ENCODE measurements at places on chromosomes 7 and 10. TPM values are rescaled to one million over a fixed set of nuclear protein-coding genes. Genes with fewer than 3 reads are reported as not detected.

- no peak for DNase-seq
- H3K4me1 ChIP-seq = peaks cover 2% of the 10 kb centered on the region
- no peak overlapping the region for H3K4me3 ChIP-seq
- no peak overlapping the region for H3K27ac ChIP-seq
- H3K36me3 ChIP-seq = peaks cover 21% of the 10 kb centered on the region
Observed at GRCh38 chr7:42926204-42926603, 5.8 kb downstream of the PSMA2 start.

- no peak overlapping the region for H3K4me3 ChIP-seq
- no peaks in the 10 kb centered on the region for H3K27me3 ChIP-seq
- H3K36me3 ChIP-seq = no peaks in the 10 kb centered on the region
- H3K27ac ChIP-seq = no peak overlapping the region
Observed at GRCh38 chr7:29309041-29309854, 114.7 kb downstream of the CHN2 start.

GRCh38 chr7:12583922-12584321, 13.4 kb downstream of the SCIN start:
- no peak overlapping the region for H3K4me3 ChIP-seq
- no peak overlapping the region for H3K27ac ChIP-seq
- no peak for DNase-seq
- H3K36me3 ChIP-seq = no peaks in the 10 kb centered on the region
- H3K27me3 ChIP-seq = peaks cover under 1% of the 10 kb centered on the region
- H3K4me1 ChIP-seq = no peaks in the 10 kb centered on the region

GRCh38 chr10:131546086-131546810, 234.7 kb upstream of the TCERG1L start:
- H3K27ac ChIP-seq = no peak overlapping the region
- no peaks in the 10 kb centered on the region for H3K36me3 ChIP-seq
- DNase-seq = no peak
- H3K27me3 ChIP-seq = no peaks in the 10 kb centered on the region
- no peaks in the 10 kb centered on the region for H3K4me1 ChIP-seq

DNA sequence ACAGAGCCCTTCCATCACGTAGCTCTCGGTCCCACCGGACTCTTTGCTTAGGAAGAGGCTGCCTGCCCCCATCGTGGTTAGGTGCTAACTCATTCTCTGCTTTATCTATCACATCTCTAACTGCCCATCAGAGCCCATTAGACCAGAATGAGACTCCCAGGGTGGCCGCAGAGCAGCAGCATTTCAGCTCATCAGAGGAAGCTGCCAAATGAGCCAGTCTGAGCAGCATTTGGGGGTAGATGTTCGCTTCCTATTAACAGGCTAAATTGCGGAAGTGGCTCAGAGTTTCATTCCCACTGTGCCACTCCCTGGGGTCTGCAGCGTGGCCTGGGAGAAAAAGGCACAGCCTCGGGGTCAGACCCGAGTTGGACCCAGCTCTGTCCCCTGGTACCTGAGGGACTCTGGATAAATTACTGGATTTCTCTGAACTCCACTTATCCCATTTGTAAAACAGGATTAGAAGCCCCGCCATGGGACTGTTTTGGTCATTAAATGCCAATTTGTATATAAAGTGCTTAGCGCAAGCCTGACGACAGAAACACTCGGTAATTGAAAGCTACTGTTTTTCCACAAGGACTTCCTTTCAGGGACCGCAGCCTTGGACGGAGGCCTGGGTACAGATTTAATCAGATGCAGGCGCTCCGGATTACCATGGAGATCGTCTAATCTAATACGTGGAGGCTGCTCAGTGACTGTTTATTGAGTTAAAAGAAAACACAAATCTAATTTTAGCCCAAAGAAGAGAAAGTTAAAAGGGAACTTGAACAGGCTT, 73.8 kb upstream of the PRLHR start:
- H3K27me3 ChIP-seq = peaks cover 3% of the 10 kb centered on the region
- peaks cover 4% of the 10 kb centered on the region for H3K4me1 ChIP-seq
- DNase-seq = peak; percentile 52
- H3K36me3 ChIP-seq = peaks cover 4% of the 10 kb centered on the region
- no peak overlapping the region for H3K4me3 ChIP-seq

DNA sequence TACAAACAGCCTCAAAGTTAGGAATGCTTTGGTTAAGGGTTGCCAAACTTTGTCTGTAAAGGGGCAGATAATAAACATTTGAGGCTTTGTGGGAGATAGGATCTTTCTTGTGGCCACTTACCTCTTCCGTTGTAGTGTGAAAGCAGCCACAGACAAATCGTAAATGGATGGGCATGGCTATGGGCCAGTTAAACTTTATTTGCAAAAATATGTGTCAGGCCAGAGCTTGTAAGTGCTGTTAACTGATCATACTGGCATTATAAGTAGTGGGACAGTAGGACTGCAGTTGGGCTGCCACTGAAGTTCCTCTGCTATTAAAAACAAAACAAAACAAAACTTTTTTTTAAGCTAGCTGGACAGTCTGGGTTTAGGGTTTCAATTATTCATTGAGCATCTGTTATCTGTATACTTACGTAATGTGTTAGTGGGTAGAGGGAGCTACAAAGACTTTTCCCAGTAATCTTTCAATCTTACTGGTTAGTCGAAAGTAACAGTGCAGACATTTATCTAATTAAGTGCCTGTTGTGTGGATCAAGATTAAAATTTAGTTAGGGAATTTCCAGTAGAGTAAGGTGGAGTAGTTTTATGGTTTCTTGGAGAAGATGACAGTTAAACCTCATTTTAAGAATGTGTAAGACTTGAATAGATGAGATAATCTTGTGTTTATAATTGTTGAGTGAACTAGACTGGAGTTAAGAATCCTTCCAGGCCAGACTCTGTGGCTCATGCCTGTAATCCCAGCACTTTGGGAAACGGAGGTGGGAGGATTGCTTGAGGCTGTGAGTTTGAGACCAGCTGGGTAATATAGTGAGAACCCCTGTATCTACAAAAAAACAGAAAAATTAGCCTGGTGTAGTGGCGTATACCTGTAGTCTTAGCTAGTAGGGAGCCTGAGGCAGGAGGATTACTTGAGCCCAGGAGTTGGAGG, 100.1 kb downstream of the BTRC start:
- no peak overlapping the region for H3K4me3 ChIP-seq
- no peak overlapping the region for H3K27ac ChIP-seq
- H3K27me3 ChIP-seq = no peaks in the 10 kb centered on the region
- no peaks in the 10 kb centered on the region for H3K36me3 ChIP-seq

GRCh38 chr10:132549371-132549770, 11.8 kb downstream of the INPP5A start:
- H3K27me3 ChIP-seq = no peaks in the 10 kb centered on the region
- no peaks in the 10 kb centered on the region for H3K36me3 ChIP-seq
- no peak overlapping the region for H3K4me3 ChIP-seq
- DNase-seq = no peak
- no peak overlapping the region for H3K27ac ChIP-seq

DNA sequence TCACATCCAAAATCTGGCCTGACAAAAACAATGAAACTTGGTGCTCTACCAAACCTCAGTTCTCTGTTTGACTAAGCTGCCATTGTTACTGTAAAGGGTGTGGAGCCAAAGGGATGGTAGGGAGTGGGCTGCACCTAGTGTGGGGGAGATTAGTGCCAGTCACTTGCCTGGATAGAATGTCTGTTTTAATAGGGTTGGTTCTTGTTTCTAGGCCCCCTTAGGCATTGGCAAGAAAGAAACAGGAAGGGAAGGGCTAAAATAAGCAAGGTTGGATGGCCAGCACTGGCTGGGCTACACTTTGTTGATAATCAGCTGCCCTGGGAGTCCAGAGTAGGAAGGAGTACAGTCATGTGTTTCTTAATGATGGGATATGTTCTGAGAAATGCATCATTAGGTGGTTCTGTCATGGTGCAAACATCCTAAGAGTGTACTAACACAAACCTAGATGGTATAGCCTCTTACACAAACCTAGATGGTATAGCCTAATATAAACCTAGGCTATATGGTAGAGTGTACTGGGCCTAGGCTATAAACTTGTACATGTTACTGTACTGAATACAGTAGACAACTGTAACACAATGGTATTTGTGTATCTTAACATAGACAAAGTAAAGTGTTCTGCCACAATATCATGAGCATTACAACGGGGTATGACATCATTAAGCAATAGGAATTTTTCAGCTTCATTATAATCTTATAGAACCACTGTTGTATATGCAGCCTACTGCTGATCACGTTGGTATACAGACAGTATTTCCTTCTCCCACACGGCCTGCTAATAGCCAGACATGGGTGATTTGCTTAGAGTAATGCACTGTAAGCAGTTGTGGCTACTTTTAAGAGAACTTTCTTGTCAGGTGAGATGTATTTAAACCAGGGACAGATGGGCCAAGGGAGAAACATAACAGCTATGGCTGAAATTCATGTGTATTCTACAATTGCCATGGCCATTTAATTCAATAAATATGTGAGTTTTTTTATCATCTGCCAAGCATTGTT, 15.4 kb downstream of the BBIP1 start:
- H3K4me3 ChIP-seq = no peak overlapping the region
- DNase-seq = peak; percentile 26
- no peak overlapping the region for H3K27ac ChIP-seq
- H3K4me1 ChIP-seq = peaks cover 6% of the 10 kb centered on the region

- DNase-seq = peak; percentile 13
- H3K4me3 ChIP-seq = no peak overlapping the region
- no peaks in the 10 kb centered on the region for H3K4me1 ChIP-seq
- no peaks in the 10 kb centered on the region for H3K27me3 ChIP-seq
- H3K36me3 ChIP-seq = no peaks in the 10 kb centered on the region
Observed at GRCh38 chr10:107740962-107741690, 576.6 kb upstream of the SORCS1 start.

GRCh38 chr10:1522237-1522636, 215.1 kb downstream of the ADARB2 start:
- H3K27me3 ChIP-seq = no peaks in the 10 kb centered on the region
- no peaks in the 10 kb centered on the region for H3K36me3 ChIP-seq

- no peak overlapping the region for H3K4me3 ChIP-seq
- no peaks in the 10 kb centered on the region for H3K27me3 ChIP-seq
- H3K4me1 ChIP-seq = no peaks in the 10 kb centered on the region
Observed at GRCh38 chr7:118149394-118149793, 34.6 kb upstream of the LSM8 start.

DNA sequence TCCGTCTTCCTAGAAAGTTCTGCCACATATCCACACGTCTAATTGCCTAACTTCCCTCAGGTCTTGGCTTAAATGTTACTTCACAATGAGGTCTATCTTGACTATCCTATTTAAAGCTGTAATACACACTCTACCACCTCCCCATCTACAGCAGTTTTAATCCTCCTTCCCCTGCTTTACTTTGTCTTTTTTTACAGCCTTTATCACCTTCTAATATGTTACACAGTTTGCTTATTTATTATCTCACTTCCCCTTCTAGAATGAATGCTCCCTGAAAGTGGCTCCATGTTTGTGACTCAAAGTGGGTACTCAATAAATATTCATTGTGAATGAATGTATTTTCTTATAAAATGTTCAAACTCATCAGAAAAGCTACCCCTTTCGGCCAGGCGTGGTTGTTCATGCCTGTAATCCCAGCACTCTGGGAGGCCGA, 13.6 kb upstream of the MICU1 start:
- no peaks in the 10 kb centered on the region for H3K4me1 ChIP-seq
- no peaks in the 10 kb centered on the region for H3K36me3 ChIP-seq
- H3K4me3 ChIP-seq = no peak overlapping the region
- H3K27ac ChIP-seq = no peak overlapping the region

DNA sequence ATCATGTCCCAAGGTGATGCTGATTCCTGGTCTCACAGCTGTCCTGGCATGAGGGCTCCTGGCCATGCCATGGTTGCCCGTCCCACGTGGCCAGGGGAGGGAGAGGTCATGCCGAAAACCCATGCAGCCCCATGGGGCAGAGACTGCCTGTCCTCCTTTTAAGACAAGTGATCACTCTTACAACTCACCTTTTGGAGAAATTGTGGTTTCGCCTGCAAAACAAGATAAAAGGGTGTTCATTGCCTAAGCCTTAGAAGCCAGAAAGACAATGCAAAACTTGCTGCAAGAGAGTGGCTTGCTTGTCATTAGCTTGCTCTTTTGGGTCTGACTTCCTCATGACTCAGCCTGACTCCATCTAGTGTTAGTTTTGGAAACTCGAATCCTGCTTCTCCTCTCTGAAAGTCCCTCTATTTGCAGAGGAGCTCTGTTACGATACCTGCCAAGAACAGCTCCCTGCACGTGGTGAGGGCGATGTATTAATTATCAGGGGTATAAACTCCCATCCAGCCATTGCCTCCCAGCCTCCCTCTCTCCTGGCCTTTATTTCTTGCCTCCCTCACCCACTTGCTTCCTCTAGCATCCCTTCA, 26.7 kb downstream of the TMEM273 start:
- H3K36me3 ChIP-seq = no peaks in the 10 kb centered on the region
- H3K4me1 ChIP-seq = peaks cover 13% of the 10 kb centered on the region
- H3K27me3 ChIP-seq = no peaks in the 10 kb centered on the region
- H3K27ac ChIP-seq = no peak overlapping the region

DNA sequence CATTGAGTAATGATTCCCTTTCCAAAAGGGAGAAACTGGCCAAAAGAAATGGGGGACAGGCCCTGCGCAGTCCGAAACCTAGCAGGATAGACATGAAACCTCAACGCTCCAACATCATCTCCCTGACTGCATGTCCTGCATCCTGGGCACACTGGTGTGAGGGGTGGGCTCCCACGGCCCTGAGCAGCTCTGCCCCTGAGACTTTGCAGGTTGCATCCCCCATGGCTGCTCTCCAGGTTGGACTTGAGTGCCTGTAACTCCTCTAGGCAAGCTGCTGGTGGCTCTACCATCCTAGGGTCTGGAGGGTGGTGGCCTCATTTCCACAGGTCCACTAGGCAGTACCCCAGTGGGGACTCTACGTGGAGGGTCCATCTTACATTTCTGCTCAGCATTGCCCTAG, 16.3 kb upstream of the CRYGN start:
- no peak for DNase-seq
- H3K4me3 ChIP-seq = no peak overlapping the region
- no peaks in the 10 kb centered on the region for H3K27me3 ChIP-seq
- no peaks in the 10 kb centered on the region for H3K36me3 ChIP-seq

LIPK gene
- total RNA-seq = not detected

SFXN4 gene
- total RNA-seq = 12.0 TPM

ARPC1B gene
- total RNA-seq = 243 TPM

IFIT1B gene
- total RNA-seq = not detected

LBX1 gene
- not detected for total RNA-seq

LRGUK gene
- under 0.01 TPM for total RNA-seq

NOS3 gene
- 0.28 TPM for total RNA-seq

RAB19 gene
- not detected for total RNA-seq

BHLHA15 gene
- total RNA-seq = not detected

TMEM72 gene
- not detected for total RNA-seq

C10orf105 gene
- under 0.01 TPM for total RNA-seq

HECW1 gene
- total RNA-seq = 1.1 TPM

A1CF gene
- not detected for total RNA-seq

CXCL12 gene
- total RNA-seq = 15.8 TPM
